T-cell (primary cell): ENCODE measurements at places on chromosomes 11 and 22. TPM values are rescaled to one million over a fixed set of nuclear protein-coding genes. Genes with fewer than 3 reads are reported as not detected.

GVQW3 gene
- total RNA-seq: 4.1 TPM

MFRP gene
- not detected for total RNA-seq

- no peak for DNase-seq
Observed at GRCh38 chr11:44379141-44380008, 69.4 kb upstream of the ALX4 start.

- no peak for DNase-seq
Observed at GRCh38 chr11:35723493-35723892, 60.9 kb downstream of the TRIM44 start.

DNA sequence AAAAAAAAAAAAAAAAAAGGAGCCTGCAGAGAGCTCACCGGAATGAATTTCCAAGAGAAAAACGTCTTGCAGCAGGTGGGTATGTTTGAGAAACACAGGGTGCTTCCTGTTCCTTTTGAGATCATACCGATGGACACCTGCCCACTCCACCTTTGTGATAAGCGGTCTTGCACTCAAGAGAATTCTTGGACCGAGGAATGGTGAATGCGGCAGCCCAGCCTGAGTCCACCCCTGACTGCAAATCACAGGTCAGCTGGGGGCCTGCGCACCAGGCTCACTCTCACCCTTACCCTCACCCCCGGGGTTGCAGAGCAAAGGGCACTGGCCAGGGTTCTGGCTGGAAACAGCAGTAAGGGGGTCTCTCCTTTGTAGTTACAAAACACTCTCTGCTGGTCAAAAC is 16.8 kb upstream of the TEF start:
- no peak for DNase-seq

SLCO2B1 gene
- total RNA-seq: 0.63 TPM

- no peak for DNase-seq
Observed at GRCh38 chr11:97979741-97980140, 1041.0 kb upstream of the CNTN5 start.

MCAT gene
- total RNA-seq: 11.9 TPM

DNA sequence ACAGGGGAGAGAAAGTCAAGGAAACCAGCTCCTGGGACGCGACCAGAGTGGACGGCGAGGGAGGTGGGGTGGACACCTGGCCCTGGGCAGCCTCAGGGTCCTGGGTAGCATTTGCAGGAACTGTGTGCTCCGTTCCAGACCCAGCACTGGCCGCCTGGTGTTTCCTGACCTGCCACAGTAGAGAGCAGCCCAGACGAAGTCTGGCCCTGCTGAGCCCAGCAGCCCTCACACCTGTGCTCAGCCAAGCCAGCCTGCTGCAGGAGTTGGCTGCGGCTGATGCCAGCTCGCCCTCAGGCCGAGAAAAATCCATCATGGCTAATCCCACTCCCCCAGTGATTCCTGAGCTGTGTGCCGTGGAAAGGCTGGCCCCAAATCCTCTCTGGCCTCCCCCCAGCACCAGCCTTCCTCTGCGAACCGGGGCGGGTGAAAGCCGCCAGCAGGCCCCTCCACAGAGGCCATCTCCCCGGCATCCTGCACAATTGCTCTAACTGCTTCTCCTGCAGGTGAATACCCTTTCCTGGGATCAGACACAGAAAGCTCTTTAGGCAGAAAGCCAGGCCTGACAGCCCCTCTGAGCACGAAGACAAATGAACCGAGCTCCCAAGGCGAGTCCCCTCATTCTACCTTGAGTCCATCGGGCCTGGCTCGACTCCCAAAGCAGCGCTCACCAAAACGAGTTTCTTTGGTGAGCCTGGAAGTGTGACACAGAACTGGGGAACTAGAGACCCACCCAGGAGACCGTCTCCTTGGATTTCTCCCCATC is 88.6 kb downstream of the RTL6 start:
- no peak for DNase-seq

DNA sequence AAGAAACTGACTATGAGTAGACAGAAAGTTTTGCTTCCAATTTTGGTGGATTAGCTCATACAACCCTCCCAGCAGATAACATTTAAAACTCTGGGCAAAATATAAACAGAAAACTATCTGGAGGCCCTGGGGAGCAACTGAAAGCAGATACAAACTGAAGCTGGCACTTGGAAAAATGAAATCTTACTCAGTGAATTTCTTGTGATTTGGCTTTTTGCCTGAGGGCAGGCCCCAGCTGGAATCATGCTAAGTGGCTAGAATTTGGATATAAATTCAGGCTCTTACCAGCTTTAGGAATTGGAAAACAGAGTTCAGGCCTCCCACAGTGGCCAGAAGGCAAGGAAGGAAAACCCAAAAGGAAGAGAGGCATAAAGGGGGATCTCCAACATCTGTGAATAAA is 85.8 kb downstream of the EFCAB6 start:
- DNase-seq: no peak

MISFA gene
- total RNA-seq: not detected
